ENCODE measurements at places on chromosomes 12 and 14.

- peak; percentile 43 for DNase-seq
These were observed 154.3 kb upstream of the CCND2 start for GRCh38 chr12:4119157-4119761.

- no peak for DNase-seq
These were observed 13.4 kb upstream of the ALDH2 start for GRCh38 chr12:111753144-111753881.

DNA sequence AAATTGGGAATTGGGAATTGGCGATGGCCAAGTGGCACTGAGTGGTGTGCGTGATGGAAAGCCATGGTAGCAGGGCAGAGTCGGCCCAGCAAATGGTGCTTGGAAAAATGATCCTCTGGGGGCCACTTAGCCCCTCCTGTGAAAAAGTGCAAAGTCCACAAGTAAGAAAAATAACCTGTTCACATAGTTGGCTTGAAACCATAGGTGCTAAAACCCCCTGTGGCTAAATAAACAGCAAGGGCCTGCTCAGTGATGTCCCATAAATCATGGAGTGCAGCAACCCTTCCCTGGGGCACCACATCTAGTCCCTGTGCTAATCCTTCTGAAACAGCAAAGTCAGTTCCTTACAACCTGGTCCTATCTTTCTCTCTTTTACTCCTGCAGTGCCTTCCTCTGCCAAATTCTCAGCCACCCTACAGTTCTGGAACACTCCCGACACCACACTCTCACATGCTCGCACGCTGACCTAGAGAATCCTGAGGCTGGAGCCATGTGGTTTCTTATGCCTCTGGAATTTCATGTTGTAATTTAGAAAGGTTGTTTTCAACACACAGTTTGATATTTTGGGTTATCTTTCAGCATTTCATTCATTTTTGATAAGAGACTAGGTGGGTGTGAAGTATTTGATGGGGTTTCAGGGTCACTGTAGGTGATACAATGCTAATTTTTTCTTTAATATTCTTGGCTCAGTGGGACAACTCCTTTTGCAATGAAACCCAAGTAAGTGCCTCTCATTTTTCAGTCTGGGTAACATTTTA, 123.6 kb downstream of the SMOC1 start:
- no peak for DNase-seq

GRCh38 chr12:132166801-132167591, 22.7 kb downstream of the NOC4L start:
- DNase-seq = no peak

DNA sequence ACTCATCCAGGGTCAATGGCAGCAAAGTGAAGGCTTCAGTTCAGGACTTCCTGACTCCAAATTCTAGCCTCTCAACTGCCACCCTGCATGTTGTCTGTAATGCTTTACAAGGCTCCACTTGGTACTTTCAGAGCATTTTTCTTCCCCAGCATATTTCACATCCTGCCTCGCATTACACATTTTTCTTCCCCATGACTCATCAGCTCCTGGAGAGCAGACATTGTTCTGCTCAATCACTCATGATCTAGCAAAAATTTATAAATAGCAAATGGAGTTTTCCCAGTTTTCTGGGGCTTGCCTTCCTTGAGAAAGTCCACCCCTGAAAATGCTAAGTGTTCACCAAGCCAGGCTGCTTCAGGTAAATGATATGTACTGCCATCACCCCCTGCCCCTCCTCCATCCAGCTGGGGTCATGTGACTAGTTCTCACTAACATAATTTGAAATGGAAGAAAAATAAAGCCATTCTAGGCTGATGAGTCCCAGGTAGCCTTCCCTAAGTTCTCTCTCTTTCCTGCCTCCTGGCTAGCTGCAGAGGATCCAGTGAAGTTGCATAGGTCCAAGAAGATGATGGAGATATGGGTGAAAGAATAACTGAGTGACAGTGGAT, 69.4 kb downstream of the ARMH4 start:
- DNase-seq = no peak

- no peak for DNase-seq
These were observed 310 bp downstream of the BICDL1 start for GRCh38 chr12:119989361-119989730.

DNA sequence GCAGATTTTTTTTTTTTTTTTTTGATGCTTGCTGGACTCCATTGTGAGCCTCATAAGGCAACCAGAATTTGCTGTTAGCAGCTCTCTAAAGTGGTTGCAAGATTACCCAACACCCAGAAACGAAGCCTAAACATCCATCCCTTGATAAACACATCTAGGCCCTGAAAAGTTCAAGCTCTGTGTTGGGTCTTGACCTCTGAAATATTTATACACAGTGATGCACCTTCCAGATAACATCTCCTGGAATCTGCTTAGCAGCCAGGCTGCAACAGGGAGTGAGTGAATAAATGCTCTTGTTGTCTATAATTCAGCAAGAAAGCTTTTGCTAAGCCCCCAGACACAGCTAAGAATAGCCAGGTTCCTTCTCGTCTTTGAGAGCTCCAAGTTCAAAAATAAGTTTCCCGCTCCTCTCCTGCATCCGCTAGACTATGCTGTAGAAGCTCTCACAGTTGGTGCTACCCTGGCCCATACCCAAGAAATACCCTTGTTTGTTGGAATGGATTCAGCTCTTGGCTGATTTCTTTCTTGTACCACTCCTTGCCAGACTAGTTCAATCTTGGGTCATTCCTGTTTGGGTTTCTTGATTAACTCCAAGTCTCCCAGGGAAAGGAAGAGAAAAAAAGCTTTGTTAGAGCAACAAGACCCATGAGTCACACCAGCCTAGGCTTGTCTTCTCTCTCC, 610.6 kb upstream of the TBX3 start:
- no peak for DNase-seq

DNA sequence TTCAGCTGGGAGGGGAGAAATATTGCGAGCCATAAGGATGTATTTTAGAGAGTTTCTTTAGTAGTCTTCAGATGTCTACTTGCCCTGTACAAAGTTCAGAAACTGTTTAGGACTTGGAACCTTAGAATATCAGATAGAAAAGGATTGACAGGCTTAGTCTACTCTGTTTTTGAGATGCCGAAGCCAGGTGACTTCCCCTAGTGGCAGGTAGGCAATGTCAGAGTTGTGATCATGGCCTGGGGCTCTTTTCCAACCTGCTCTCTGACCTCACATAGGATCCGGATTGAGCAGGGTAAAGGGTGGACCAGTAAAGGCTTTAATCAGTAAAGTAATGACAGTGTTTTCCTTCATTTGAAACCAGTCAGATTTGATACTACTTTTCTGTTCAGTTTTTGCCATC, 59.6 kb downstream of the PRKCH start:
- no peak for DNase-seq

GRCh38 chr12:22284871-22285270, 49.6 kb downstream of the ST8SIA1 start:
- no peak for DNase-seq

GRCh38 chr12:12926571-12927071, 25.3 kb downstream of the GPRC5D start:
- DNase-seq = no peak

DNA sequence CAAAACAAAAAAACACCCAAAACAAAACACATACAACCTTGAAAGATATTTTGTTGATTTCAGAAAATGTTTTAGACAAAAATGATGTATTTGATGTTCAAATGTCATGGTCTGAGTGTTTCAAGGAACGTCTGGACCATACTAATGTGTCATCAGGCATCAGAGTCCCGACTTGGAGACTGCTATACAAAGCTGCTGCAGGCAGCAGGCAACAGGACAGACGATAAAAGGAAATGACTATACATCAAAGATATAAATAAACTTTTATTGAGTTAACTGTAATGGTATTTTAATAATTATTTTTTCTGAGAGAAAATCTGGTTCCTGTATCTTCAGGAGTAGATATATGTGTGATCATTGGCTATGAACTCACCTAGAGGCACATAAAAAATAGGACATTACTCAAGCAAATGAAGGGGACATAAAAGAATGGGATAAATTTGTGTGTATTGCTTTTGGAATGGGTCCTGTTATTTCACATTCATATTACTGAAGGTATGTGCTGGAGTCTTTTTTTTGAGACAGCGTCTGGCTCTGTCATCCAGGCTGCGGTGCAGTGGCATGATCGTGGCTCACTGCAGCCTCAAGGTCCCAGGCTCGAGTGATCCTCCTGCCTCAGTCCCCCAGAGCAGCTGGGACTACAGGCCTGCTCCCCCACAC, 87.3 kb upstream of the HECTD1 start:
- no peak for DNase-seq

- DNase-seq = no peak
These were observed 37.0 kb upstream of the CFAP54 start for GRCh38 chr12:96452261-96452922.

DNA sequence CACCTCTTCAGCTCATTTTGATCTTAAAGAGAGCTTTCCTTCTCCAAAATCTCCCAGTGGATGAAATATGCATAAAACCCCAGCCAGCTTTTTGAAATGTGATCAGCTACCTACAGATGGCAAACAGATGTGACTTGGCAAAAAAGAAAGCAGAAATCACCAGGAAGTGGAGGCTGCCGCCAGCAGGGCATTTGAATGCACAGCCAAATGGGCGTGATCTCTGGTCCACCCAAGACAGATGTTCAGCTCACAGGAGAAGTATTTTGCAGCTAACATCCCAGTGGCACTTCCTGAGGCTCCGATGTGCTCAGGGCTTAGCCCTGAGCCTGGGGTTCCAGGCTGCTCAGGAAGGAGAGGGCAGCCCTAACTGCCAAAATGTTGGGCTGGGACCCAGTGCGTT, 78.3 kb downstream of the LGMN start:
- DNase-seq = no peak

GRCh38 chr12:132460571-132460970, 29.4 kb upstream of the FBRSL1 start:
- no peak for DNase-seq

Measured in stimulated activated CD8-positive, alpha-beta memory T cell treated with anti-CD3 and anti-CD28 coated beads, Interleukin-15, amount 100 ng/mL, for 48 hours (primary cell).